T1000 (cell line): ENCODE measurements at places on chromosomes 3 and 15.

GRCh38 chr3:135862361-135862760 is 103.2 kb upstream of the PPP2R3A start:
- no peak for DNase-seq

DNA sequence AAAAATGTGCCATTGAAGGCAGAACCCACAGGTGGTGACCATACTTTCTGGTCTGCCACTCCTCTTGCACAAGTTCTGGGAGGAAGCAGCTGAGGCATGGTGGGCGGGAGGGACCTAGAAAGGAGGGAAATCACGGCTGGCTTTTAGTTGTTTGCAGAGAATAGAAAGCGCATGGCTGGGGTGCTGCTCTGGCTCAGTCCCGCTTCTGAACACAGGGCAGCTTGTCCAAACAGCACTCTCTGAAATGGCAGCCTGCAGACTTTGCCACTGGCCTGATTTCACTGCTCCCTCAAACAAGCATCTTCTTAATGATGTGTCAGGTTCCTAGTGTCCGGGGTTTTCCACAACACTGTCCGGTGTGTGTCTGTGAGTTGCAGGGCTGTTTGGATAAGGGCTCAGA is 76.7 kb downstream of the AAGAB start:
- no peak for DNase-seq

DNA sequence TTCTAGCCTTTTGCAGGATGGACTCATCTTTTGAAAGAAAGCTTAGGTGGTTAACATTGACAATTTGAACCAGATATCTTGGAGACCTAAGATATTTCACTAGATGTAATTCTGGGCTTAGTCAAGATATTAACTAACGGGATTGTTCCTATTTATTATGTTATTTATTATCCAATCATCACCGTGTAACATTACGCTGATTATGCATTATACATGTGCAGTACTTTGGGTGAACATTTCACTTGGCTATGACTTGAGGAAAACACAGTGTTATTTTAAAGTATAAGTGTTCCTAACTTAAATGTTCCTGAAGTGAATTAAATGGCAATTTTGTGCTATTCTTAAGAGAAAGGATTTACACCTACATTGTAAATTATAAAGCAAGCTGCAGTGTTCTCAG is 574.5 kb upstream of the KCNMB2 start:
- no peak for DNase-seq

DNA sequence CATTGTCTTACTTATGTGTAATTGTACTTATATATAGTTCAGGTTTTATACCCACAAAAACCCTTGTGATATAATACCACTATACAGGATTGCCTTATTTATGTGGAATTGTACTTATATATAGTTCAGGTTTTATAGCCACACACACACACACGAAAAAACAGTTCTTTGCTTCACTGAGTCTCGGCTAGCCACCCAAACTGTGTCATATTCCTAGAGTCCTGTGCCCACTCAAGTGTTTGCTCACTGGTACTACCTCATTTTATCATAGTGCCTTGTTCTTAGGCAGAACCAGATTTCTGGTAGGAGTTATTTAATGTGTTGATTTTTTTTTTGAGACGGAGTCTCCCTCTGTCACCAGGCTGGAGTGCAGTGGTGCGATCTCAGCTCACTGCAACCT is 12.5 kb downstream of the RASA2 start:
- no peak for DNase-seq

GRCh38 chr3:130470126-130470525 is 46.9 kb upstream of the COL6A6 start:
- no peak for DNase-seq

DNA sequence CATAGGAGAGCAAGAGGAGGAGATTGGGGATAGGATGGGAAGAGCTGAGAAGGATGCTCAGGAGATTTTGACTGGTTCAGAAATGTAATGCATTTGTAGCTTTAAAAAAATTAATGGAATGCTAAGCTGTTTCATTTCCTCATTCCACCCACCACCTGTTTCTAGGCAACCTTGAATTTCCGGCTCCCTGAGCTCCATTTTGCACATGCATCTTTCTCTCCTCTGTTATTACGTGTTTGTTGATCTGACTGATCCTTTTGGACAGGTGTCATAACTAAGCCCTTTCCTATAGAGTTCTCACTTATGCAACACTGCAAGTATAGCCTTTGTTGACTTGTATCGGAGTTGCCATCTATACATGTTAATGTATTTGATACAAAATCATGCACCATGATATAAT is 4.3 kb downstream of the TMPRSS7 start:
- DNase-seq, result no peak

DNA sequence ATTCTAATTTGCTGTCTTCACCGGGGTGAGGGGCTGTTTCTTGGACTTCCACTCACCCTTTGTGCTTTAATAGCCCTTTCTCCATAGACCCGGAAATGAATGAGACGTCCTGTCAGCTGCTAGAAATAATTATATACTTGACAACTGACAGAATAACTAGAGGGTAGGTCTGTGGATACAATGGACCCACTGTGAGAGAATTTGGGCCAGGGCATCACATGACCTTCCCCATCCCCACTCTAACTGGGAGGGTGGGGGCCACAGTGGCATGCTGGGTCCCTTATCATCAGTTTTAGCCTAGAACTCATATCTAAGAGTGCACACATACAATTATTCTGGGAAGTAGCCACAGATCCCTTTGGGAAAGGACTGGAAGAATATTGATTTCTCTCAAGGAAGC is 25.9 kb upstream of the MINAR1 start:
- no peak for DNase-seq

DNA sequence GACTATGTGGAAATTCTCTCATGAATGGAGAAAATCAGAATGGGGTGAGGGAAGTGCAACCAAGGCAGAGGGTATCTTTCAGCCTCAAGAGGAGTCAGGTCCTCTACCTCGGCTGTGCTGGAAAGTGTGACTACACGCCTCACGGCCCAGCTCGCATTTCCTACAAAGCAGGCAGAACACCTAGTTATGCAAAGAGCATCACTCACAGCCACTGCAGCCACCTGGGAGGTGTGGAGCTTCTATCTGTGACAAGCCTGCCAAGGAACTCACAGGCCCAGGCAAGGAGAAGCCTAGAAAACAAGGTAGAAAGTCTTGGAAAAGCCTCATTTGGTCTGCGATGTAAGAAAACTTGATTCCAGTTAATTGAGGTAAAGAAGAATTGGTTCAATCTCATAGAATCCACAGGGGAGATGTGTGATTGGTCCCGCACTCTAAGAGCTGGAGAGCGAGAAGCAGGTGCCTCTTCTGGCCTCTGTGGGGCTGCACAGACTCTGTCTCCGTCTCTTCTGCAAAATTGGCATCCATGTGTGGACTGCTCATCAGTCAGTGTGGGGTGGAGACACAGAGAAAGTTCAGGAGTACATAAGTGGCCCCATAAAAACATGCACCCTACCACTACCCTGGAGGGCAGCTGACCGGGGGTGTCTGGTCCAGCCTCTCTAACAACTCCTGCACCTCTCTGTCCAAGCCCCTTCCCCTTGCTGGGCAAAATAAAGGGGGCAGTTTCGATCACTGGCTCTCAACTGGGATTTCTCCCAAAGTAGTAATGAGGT is 76.8 kb downstream of the TAMM41 start:
- DNase-seq, result no peak

DNA sequence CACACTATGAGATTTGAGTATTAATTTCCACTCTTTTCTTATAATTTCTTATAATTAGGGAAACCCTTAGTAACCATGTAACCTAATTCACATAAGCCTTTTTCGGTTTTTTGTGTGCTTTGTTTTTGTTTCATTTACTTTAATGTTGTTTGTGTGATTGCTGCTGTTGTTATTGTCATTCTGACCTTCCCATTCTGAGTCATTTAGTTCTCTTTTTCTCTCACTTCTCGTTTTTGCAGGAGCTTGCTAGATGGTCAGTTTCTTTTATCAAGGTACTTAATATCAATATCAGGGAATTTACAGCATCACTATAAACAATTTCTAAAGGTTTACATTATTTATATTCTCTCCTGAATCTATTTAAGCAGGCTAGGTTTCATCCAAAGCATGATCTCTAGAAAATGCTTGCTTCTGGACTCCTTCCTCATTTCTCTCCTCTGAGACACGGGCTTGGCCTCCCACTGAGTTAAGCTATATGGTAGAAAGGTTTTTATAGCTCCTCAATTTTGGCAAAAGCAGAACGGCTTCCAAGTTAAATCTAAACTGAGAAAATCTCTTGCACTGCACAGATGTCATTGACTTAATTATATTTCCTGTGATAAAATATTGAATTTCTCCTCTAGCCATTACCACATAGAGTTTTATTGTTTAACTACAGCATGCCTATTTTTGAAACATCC is 534.2 kb downstream of the NSUN3 start:
- no peak for DNase-seq

- DNase-seq, result no peak
Measured at GRCh38 chr3:138833899-138834595, 681 bp downstream of the PIK3CB start.

GRCh38 chr15:75578948-75579920 is at the start of gene PTPN9:
PTPN9 (minus strand) TSS chr15:75579315; CDS start chr15:75578776, 539 bp downstream.
- peak; percentile 45 for DNase-seq

GRCh38 chr3:54356261-54357045 is 234.1 kb downstream of the CACNA2D3 start:
- DNase-seq, result no peak

DNA sequence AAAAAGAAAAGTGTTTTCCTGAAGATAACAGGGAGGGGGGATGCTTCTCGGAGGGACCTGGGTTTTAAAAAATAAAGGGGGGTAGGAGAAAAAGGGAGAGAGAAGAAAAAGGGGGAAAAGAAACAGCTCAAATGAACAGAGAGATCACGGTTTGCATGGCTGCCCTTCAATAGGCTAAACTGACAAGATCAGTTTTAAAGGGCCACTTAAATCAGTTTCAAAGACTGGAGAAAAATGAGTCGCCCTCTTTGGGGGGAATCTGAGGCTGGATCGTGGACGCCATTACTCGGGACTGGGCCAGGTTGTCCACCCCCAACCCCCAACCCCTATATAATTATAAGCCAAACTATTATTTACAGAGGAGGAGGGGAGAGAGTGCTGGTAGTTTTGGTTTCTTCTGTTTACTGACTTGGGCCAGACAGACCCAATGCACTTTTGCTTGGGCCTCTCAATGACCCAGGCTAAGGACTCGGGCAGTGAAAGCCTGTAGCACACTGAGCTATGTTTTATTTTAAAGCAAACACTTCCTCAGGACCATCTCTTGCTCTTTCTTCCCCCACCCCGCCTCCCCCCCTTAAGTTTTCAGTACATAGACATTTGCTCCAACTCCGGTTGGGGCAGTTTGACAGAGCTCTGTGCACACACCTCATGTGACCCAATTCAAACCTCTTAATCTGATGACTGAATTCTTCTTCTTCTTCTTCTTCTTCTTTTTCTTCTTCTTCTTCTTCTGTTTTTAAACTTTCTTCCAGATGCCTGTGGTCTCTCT is 6.3 kb downstream of the NR2F2 start:
- no peak for DNase-seq

DNA sequence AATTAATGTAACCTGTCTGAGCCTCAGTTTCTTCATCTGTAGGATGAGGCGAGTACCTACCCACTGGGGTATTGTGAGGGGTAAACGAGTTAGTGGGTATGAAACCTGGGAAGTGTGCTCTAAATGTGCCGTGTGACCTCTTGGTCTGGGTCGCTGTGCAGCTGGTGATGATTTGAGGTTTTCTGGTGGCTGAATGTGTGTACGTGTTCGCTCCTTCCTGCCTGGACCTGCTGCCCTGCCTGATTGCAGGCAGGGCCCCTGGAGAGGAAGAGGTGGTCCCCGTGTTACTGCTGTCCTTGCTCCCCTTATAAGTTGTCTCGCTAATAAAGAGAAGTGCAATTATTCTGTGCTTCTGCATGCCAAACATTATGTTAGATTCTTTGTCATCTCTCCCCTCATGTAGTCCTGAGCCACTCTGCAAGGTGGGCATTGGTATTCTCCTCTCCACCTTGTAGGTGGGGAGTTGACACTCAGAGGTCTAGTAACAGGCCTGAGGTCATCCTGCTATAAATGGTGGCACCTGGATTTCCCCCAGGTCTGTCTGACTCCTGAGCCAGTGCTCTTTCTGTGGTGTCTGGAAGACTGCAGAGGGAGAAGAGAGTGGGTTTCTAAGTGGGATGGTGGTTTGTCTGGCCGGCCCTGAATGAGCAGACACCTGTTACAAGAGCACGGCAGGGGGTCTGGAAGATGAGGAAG is 15.7 kb downstream of the PDIA5 start:
- no peak for DNase-seq

GRCh38 chr3:128993461-128994172 is at the start of gene CFAP92:
CFAP92 (minus strand) TSS chr3:128994076; CDS start chr3:128993304, 772 bp downstream.
- DNase-seq, result no peak
